ENCODE measurements at places on chromosomes 5 and 9. TPM values are rescaled to one million over a fixed set of nuclear protein-coding genes. Genes with fewer than 3 reads are reported as not detected.

Gene CEP72
- total RNA-seq, result 7.2 TPM

Gene SPATA31E1
- total RNA-seq, result not detected

Gene CCNO
- total RNA-seq, result not detected

Gene FAM221B
- not detected for total RNA-seq

Gene FBXL7
- 5.0 TPM for total RNA-seq

Gene CCL19
- total RNA-seq, result not detected

Gene CNTNAP3
- 84.8 TPM for total RNA-seq

Gene TRAF1
- 5.0 TPM for total RNA-seq

Gene ABO
- not detected for total RNA-seq

Gene NMUR2
- total RNA-seq, result not detected

Gene PDZD2
- 47.3 TPM for total RNA-seq

Gene SPOCK1
- total RNA-seq, result 70.7 TPM

Gene COL15A1
- 11.3 TPM for total RNA-seq

Gene SPINK6
- not detected for total RNA-seq

Gene PCDHGB4
- total RNA-seq, result 35.4 TPM

Gene CCDC69
- 0.31 TPM for total RNA-seq

Gene KIF24
- 4.1 TPM for total RNA-seq

Gene NOXA1
- total RNA-seq, result 2.5 TPM

Gene SHISAL2B
- total RNA-seq, result not detected
